ENCODE measurements at places on chromosomes 5 and 9.
A peak's percentile ranks its signal among the peaks of the same experiment; 100 is the strongest.

DNA sequence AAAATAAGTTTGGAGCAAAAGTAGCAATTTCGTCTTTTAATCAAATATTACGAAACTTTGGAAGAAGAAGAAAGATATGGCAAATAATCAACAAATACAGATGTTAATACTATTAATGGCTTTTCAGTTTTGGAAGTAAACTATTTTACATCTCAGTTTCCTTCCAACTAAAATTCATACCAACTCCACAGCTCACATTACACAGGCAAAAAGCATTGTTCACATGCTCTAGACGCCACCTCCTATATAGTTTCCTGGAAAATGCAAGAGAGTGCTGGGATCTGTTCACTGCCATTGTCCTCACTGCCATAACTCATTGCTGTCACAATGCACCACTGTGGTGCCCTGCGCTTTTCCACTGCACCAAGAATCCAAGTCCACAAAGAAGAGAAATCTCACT lies 149.0 kb upstream of the FTMT start:
- no peak for DNase-seq

DNA sequence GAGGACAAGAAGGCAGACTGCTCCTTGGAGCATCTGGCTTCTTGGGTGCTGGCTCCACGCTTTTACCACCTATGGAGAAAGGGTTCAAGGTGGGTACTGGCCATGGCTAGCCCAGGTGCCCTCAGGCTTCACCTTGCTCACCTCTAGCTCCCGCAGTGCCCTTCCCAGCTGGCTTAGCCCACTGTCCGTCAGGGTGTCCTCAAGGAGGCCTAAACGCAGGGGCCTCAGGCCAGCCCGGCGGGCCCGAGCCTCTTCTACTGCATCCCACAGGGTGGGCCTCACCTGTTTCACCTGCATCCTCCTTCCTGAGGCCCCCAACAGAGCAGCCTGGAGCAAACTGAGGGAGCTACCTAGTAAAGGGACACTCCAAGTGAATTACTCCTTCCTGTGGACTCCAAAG lies 9.1 kb downstream of the SLC35A4 start:
- DNase-seq = no peak

GRCh38 chr9:82969291-82969690 lies 93.7 kb downstream of the RASEF start:
- no peak for DNase-seq

DNA sequence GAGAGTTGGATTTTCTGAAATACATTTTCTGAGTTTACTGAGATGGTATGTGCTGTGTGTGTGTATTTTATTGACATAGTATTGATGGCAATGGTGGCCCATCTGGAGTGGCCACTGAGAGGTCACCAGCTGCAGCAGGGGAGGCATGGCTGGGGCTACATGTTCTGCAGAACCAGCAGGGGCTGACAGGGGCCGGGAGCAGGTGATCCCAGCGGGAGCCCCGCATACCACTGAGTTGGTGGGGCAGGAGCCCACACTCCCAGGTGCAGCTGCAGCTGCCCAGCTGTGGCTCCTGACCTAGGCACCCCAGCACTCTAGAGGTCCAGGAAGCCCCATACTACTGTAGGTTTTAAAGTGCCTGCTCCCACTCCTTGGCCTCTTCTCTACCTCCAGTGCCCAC lies 1044.2 kb upstream of the CDH9 start:
- DNase-seq = no peak

- no peak for DNase-seq
Observed at GRCh38 chr5:58974083-58974482, 391.2 kb downstream of the RAB3C start.

DNA sequence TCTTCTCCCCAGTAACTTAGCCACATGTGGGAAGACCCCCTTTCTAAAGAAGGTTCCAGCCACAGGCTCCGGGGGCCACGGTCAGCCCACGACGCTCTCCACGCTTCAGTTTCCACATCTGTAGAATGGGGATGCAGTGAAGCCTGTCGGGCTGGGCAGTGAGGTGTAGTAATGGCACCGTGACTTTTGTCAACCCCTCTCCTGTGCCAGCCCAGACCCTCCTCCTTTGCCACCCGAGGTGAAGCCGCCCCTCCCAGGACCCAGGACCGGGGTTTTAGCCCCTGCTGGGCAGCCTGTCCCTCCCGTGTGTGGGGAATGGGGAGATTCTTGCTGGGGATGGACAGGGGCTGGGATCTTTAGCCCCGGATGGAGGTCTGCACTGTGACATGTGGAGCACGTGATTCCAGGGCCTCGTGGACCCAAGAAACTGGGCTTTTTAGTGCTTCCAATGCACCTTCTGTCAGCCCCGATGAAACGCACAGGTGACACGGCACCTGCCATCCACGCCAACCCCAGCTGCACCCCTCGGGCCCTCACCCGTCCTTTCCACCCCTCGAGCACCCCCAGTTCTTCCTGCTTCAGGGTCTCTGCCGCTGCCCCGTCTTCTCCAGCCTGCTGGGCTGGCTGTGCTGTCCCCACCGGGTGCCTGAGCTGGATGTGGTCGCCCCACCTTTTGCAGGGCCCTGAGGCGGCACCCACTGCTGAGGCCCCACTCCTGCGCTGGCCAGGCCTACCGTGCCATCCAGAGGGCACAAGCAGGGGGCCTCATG lies 13.4 kb upstream of the RNU6ATAC start:
- no peak for DNase-seq

GRCh38 chr5:428754-429452 lies 14.1 kb upstream of the EXOC3 start:
- no peak for DNase-seq

DNA sequence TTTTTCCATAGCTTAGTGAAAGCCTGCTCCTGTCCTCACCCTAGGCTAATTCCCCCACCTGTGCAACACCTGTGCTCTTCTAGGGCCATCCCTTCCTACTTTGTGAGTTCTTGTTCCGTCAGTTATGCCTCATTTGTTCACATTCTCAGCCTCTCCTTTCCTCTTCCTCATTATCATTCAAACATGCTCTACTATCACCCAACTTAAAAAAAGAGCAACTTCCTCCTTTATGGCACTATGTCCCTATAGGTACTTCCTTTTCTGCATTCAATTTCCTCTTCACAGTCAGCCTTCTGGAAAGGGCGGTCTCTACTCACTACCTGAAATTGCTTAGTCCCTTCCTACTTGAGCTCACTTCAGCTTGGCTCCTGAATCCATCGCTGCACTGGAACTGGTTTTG lies 111.8 kb upstream of the LHFPL2 start:
- no peak for DNase-seq

DNA sequence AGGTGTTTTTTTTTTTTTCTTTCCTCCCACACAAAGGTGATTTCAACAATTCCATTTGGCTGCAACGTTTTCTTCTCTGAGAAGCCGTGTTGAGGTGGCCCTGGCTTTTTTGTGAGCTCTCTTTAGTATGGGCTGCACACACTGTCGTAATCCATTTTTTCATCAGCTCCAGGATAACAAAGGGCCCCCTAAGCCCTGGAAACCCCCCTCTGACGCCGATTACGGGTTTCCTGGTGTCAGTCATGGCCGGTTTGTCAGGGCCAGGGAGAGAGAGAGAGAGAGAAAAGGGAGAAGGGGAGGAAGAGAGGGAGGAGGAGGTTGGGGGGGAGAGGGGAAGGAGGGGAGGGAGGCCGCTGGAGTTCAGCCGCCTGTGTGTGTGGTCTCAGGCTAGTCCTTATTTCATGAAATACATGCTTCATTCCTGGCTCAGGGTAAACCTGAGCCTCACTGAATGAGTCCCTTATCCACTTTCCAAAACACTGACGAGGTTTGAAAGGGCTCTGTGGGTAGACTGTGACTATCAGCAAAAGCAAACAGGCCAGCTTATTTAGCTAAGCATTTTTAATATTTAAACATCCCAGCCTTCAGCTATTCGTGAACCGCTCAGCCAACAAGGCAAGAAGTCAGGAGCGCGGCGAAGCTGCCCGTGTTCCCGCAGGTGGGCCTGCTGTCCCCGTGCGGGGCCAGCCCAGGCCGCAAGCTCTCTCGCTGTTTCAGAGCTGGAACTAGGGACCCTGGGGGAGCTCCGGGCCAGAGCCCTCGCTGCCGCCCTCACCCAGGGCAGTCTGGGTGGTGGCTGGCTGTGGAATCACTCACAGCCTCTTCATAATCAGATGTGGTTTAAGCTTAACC lies 172.8 kb downstream of the ERCC6L2 start:
- no peak for DNase-seq

DNA sequence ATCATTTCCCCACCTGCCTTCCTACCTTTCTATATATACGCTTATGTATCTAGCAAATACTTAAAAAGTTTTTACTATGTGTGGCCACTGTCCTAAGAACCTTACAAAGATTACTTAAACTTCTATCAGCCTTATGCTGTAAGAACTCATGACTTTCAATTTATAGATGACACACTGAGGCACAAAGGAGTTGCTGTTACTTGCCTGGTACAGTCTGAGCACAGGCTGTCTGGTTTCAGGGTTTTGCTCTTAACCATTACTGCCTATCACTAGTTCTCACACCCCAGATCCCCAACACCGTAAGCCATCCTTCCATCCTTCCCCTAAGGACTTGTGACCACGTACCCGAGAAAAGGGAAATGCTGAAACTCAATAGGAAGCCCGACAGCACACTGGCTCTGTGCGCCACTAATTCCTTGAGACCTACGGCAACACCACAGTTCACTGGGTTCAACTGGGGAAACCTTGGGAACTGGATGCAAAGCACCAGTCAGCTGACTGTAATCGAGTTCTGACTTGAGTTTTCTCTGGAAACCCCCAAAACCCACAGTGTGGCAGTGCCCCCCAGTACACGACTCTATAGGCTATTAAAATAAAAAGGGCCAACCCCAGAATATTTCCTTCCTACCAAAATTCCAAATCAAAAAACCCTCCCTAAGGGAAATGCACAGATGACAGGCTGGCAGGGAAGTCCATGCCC lies 56.0 kb downstream of the AUH start:
- no peak for DNase-seq

GRCh38 chr5:16784843-16785791 lies 151.0 kb downstream of the MYO10 start:
- DNase-seq = peak; percentile 51

DNA sequence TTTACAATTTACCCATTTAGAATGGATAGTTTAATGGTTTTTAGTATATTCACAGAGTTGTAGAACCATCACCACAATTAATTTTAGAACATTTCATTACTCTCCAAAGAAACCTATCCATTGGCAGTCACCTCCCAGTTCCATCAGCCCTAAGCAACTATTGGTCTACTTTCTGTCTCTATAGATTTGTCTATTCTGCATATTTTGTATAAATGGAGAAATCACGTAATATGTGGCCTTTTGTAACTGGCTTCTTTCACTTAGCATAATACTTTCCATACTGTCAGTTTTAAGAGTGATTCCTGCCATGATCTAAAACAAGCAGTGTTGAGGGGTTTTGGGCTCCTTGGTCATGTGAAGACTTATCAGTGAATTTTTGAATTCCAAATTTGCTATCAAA lies 12.7 kb downstream of the OCLN start:
- no peak for DNase-seq

GRCh38 chr5:102528600-102528999 lies 29.8 kb upstream of the SLCO6A1 start:
- DNase-seq = no peak

GRCh38 chr9:92875373-92875772 lies 2.5 kb downstream of the ZNF484 start:
- DNase-seq = no peak

DNA sequence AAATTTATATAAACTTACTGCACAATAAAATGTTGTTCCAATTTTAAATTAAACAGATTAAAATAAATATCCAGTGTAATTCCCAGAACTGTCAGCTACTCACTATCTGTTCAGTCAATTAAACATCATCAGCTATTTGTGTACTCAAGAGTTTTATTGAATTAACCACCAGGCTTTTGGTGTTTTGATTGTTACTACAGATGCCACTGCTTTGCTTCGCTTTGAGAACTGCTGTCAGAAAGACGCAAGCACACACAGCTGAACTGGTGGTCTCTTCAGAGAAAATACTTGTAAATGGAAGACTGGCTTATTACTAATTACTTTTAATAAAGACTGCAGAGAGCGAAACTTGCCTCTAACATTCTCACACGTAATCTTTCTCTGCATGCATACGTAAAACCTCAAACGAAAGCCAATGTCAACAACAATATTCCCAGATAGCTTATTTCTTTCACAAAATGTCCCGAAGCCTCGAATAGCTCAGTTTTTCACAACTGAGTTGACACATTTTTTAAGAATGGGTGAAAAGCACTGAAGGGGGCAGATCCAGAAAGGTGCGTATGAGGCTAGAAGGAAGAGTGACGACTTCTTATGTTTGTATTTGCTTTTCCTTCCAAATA lies 259.6 kb upstream of the RPS23 start:
- no peak for DNase-seq

DNA sequence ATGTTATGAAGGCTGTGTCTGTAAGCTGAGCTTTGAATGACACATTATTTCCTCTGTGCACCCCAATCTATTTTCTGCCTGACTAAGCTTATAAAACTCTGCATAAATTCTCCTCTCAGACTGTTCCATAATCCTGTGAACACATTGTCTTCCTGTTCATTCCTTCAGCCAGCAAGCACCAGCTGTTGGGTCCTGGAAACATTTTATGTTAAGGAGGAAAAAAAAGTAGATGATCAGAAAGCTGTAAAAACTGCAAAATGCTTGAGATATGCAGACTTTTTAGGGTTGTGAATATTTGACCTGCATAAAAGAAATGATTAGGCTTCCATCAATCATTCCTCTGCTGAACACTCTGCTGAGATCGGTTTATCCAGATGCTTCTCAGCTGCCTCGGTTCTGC lies 1246.0 kb upstream of the DMAC1 start:
- no peak for DNase-seq

DNA sequence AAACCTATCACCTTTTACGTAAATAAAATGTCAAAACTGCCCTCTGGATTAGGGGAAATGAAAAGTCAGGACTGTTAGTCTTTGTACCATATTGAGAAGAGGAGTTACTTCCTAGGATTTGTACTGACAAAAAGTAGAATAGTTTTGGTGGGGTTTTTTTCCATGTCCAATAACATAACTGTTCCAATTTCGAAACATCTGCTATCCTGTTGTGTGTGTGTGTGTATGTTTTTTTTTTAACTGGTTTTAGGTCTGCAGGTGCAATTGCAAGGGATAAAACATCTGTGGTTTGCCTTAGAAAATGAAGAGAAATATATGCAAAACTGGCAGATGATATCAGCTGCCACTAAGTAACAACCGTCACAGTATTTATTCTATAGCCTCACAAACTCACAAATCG lies 506.8 kb downstream of the NFIB start:
- DNase-seq = no peak

GRCh38 chr9:89640361-89640760 lies 35.5 kb downstream of the GADD45G start:
- no peak for DNase-seq

DNA sequence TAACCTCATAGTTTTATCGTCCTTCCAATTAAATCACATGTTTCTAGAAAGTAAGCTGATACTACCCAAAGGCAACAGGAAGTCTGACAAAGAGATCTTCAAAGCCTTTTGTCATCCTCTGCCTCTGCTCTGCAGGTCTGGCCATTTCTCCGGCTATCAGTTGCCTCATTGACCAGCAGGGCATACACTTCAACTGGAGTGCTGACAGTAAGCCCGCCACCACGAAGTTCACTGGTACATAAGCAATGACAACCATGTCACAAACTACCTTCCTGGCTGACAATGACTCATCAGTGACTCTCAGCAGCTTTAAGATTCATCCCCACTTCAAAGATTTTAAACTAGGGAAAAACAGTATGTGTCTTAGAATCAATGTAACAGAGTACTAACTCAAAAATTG lies 20.6 kb downstream of the SPTLC1 start:
- DNase-seq = no peak

- DNase-seq = no peak
Observed at GRCh38 chr9:93052791-93053540, 5.5 kb upstream of the SUSD3 start.

Data from MCF 10A (cell line).